HFFc6 (cell line): ENCODE measurements at places on chromosomes 5 and 9. TPM values are rescaled to one million over a fixed set of nuclear protein-coding genes. Genes with fewer than 3 reads are reported as not detected.

GRCh38 chr9:71710856-71711255, 57.5 kb downstream of the CEMIP2 start:
- no peak for DNase-seq

DNA sequence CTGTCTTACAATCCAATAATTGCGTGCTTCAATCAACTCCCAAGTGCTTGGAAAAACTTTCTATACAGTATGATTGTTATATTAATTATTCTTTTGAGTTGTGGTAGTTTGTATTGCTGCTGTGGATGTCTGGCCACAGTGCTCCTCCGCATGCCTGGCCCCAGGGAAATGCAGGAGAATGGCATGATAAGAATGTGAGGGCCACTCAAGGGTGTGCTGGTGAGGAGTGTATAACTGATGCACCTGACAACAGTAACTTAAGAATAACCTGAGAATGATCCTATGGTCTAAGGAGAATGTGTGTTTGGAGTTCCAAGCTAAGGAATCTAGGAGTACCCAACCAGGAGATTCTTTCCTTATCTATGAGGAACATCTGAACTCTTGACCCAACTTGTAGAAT, 152.9 kb upstream of the APC start:
- DNase-seq, result no peak

DNA sequence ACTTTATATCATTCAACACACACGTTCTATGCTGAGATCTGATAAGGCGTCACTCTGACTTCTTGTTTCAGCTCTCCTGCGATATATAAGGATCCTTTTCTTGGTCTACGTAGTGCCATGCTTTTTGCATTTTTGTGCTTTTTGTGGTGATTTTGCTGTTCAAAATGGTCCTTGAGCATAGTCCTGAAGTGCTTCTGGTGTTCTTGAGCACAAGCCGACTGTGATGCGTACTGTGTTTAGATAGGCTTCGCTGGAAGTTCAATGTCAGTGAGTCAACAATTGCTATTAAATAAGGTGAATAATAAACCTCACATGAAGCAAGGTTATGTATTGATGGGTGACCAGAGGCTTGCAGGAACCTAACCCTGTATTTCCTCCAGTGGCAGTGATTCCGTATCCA, 46.8 kb downstream of the ACO1 start:
- DNase-seq, result no peak

- no peak for DNase-seq
Observed at GRCh38 chr9:92780206-92780605, 15.6 kb upstream of the BICD2 start.

- no peak for DNase-seq
Observed at GRCh38 chr5:25489834-25490538, 845.2 kb upstream of the CDH10 start.

DNA sequence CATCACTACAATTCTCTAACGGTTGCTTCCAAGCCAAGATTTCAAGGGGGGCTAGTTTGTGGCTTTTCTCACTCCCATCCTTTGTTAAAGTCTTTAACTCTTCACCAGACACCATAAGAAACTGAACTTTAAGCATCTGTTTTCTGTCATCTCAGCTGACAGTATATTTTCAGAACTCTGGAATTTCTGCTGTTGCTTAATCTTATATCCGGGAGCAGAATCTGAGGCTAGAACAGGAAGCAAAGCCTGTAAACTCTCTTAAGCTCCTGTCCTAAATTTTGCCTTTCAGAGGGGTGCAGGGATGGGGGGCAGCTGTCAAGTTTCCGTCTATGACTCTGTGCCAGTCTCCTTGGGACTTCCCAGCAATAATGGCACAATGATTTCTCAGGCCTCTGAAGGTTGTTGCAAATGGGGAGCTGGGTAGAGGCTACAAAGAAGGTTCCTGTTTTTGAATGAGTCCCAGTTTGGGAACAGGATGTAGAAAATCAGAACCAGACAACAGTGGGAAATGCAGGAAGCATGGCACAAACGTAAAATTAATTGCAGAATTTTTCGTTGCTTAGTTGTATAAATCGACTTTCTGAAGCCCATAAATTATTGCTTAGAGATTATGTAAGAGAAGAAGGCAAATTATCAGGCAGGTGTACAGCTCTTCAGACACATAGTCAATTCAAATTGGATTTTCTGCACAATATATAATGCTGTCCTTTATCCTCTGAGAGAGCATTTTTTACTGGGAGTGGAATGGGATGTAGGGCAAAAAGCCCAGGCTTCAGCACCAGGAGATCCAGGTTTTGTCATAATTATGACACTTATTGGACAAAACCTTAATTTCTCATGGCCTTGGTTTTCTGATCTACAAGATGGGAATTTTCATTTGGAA, 430.9 kb downstream of the DMAC1 start:
- peak; percentile 20 for DNase-seq

DNA sequence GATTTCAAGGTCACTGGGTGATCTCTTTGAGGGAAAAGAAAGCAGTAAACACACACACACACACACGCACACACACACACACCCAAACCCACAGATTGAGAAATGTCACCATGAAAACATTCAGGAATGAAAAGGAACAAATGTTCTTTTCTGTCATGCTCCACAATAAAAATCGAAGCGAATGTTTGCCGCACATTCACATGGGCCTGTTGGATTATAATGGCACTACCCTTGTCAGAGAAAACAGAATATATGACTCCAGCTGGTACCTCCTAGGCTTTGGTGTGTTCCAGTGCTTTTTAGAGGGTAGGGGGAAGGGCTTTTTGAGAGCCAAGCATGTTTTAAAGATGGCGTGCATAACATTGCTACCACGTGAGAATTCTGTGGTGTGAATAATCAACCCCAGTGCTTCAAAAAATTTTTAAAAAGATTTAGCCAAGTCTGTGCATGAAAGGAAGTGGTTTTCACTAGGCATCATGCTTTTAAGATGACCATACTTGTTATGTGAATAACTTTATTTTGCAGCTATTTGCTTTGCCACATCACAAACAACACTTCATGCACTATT, 120.8 kb upstream of the ZNF608 start:
- peak; percentile 55 for DNase-seq

DNA sequence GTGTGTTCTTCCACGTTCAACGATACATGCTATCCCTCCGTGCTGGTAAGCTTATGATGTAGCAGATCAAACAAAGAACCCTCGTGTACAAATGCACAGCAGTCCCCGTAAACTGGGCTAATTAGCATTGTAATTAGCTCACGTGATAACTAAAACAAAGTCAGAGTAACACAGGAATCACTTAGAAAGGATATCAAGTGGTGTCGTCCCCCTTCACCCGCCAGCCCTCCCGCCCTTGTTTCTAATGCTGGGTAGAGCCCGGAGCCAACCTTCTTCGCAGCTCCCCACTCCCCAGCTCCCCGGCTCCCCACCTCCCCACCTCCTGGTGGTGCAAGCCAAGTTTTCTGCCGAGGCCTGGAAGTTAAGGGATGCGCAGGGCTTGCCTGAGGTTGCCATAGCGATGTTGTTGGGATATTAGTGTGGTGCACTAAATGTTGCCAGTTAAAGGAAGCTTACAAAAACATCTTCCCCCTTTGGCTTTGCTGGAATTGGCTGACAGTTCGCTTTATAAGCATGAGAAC, 357.9 kb upstream of the CCNH start:
- DNase-seq, result no peak

- no peak for DNase-seq
Observed at GRCh38 chr9:34996905-34997279, 7.3 kb downstream of the DNAJB5 start.

Gene FBP2
- total RNA-seq, result not detected in 3 replicates

Gene CD180
- total RNA-seq, result not detected in 3 replicates

Gene PTGS1
- 32.4 to 108 TPM (median 39.9 TPM) in 3 replicates for total RNA-seq

Gene FOXD4
- 0.25 to 0.51 TPM (median 0.38 TPM) in 3 replicates for total RNA-seq
